CD4-positive, alpha-beta T cell (primary cell): ENCODE measurements at places on chromosomes 2 and 18. TPM values are rescaled to one million over a fixed set of nuclear protein-coding genes. Genes with fewer than 3 reads are reported as not detected.

DNA sequence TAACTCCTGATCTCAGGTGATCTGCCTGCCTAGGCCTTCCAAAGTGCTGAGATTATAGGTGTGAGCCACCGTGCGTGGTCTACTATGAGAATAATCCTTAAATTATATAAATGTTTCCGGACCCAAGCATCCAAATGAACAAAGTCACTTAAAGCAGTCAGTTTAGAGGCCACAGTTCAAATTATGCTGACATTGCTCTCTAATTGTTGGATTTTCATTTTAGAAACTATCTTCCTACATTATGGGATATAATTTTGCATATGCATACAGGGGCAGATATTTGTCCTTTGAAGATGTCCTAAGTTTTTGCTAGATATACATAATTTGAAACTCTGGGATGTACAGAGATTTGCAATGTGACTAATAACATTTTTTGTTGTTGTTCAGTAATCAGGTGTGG, 390.1 kb downstream of the RND3 start:
- H3K27me3 ChIP-seq: no peaks in the 10 kb centered on the region
- H3K4me1 ChIP-seq: no peaks in the 10 kb centered on the region
- no peak overlapping the region for H3K4me3 ChIP-seq
- no peak for DNase-seq
- no peak overlapping the region for H3K27ac ChIP-seq
- H3K36me3 ChIP-seq: no peaks in the 10 kb centered on the region

DNA sequence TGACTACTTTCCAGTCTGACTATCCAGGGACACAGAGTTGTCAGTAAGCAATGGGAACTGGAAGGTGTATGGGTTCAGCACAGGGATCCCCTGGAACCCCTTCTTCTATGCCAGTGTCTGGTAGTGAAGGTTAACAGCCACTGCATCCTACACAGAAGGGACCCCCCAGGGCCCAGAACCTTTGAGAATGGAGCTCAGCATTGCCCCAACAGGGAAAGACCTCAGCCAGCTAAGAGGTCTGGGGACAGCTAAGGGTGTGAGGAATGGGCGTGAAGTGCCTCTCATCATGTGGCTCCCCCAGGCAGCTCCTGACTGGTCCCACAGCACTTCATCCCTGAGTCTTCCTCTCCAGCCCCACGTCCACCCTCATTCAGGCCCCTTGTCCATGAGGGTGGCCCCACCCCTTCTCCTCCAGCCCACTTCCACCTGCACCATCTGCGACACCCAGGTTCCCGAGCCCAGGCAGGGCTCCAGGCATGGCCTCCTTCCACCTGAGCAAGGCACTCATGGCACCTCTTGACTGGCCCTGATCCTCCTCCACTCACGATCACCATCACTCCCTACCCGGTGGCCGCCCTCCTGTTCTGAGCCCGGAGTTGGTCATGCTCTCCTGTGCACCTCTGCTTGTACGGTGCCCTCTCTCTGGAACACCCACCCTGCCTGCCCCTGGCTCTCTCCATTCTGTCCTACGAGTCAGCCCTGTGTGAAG, 77.1 kb downstream of the SFXN5 start:
- H3K36me3 ChIP-seq: no peaks in the 10 kb centered on the region
- H3K4me3 ChIP-seq: no peak overlapping the region
- no peak overlapping the region for H3K27ac ChIP-seq
- H3K27me3 ChIP-seq: no peaks in the 10 kb centered on the region

GRCh38 chr2:46849721-46850556, 65.7 kb downstream of the MCFD2 start:
- H3K4me1 ChIP-seq: no peaks in the 10 kb centered on the region
- H3K36me3 ChIP-seq: no peaks in the 10 kb centered on the region
- DNase-seq: no peak
- no peaks in the 10 kb centered on the region for H3K27me3 ChIP-seq
- no peak overlapping the region for H3K4me3 ChIP-seq

The HPCAL1 gene
- 27.9 TPM for total RNA-seq

GRCh38 chr2:99858951-99859596, 283.3 kb downstream of the AFF3 start:
- H3K4me3 ChIP-seq: no peak overlapping the region
- no peaks in the 10 kb centered on the region for H3K36me3 ChIP-seq

DNA sequence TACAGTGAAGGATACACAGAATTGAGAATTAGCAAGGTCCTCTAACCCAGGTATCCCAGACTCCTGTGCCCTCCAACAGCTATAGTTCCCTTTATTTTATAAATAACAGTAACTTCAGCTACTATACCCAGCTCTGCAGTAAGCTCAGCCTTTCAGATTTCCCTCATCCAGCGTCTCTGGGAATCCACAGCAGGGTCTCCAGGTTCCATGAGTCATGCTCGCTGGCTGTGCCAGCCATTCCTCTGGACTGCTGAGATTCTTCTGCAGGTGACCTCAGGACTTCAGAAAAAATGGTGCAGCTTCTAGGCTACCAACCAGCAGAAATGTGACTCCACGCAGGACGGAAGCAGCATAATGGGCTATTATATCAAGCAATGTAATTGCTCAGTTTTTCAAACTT, 419.3 kb downstream of the ZNF516 start:
- H3K27me3 ChIP-seq: no peaks in the 10 kb centered on the region
- DNase-seq: no peak
- no peaks in the 10 kb centered on the region for H3K4me1 ChIP-seq
- H3K27ac ChIP-seq: no peak overlapping the region
- no peak overlapping the region for H3K4me3 ChIP-seq
